ENCODE measurements at places on chromosomes 1 and 21. TPM values are rescaled to one million over a fixed set of nuclear protein-coding genes. Genes with fewer than 3 reads are reported as not detected.
A peak's percentile ranks its signal among the peaks of the same experiment; 100 is the strongest.

ICOSLG gene
- total RNA-seq = 11.9 TPM

NPPA gene
- total RNA-seq = not detected

CFH gene
- 115 TPM for total RNA-seq

PYHIN1 gene
- total RNA-seq = not detected

ZMYND12 gene
- total RNA-seq = 0.42 TPM

BLACAT1 gene
- total RNA-seq = not detected

CFHR1 gene
- total RNA-seq = not detected

HSF2BP gene
- 0.39 TPM for total RNA-seq

ECM1 gene
- total RNA-seq = 64.1 TPM

POTED gene
- total RNA-seq = not detected

IQCC gene
- 3.6 TPM for total RNA-seq

MANEAL gene
- 6.7 TPM for total RNA-seq

KIF26B gene
- 5.6 TPM for total RNA-seq

UBE2J2 gene
- total RNA-seq = 49.4 TPM

TMEM35B gene
- total RNA-seq = 9.1 TPM

KRTAP10-12 gene
- total RNA-seq = not detected

IGSF21 gene
- 1.6 TPM for total RNA-seq

MROH9 gene
- total RNA-seq = not detected

SPATA45 gene
- total RNA-seq = not detected

ETV3L gene
- total RNA-seq = not detected

ADORA3 gene
- total RNA-seq = 2.1 TPM

RIPPLY3 gene
- total RNA-seq = not detected

TRNAU1AP gene
- total RNA-seq = 24.9 TPM

GRCh38 chr1:66981679-66982078 lies 56.9 kb downstream of the MIER1 start:
- DNase-seq = no peak

- peak; percentile 88 for DNase-seq
Measured at GRCh38 chr1:45205011-45205909, 1.1 kb downstream of the ZSWIM5 start.

DNA sequence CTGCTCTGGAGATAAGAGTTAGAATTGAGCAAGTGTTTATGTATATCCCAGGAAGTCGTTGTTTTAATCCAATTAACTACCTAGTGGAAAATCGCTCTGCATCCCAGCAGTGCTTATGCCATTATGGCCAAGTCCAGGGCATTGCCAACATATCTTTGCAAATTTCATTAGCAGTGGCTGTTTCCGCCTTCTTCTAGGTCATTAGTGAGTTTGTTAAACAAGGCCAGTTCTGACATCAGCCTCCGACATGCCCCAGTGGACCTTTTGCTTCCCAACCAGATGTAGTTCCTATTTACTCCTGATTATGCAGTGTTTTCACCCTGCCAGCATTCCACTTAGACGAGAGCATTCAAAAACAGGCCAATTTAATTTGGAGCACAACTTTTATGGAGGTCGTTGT lies 106.8 kb upstream of the FAM78B start:
- no peak for DNase-seq

DNA sequence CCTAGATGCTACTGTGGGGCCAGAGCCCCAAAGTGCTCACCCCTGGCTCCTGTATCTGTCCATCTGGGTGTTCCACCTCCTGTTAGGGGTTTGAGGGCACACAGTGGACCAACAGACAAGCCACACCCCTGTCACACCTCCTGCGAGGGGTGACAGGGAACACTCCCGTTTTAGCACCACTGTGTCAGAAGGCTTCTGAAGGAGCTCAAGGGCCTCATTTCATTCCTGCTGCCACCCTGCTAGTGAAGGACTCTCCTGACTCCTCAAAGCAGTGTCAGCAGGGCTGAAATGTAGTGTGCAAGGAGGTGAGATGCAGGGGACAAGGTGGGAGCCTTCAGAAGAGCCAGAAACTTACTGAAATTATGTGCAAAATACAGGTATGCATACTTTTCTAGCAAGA lies 174.6 kb downstream of the GPATCH2 start:
- no peak for DNase-seq

GRCh38 chr1:171352554-171352953 lies 38.6 kb downstream of the FMO4 start:
- no peak for DNase-seq

- DNase-seq = no peak
Measured at GRCh38 chr1:160007577-160008200, 24.1 kb downstream of the PIGM start.

- no peak for DNase-seq
Measured at GRCh38 chr1:184014271-184014670, 23.3 kb downstream of the COLGALT2 start.

DNA sequence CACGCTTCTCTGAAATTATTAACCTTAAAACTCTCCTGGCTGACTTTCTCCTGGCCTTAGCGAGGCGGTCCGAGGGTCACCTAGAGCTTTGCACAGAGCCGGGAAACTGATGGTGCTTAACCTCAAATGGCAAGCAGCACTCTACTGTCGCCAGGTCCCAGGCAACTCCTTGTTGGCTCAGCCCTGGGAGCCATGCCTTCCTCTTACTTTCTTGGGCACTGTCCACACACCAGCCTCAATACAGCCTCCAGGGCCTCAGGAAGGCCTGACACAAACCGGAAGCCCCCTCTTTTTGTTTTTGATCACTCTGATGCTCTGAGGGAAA lies 3.8 kb downstream of the TRABD2B start:
- DNase-seq = no peak

DNA sequence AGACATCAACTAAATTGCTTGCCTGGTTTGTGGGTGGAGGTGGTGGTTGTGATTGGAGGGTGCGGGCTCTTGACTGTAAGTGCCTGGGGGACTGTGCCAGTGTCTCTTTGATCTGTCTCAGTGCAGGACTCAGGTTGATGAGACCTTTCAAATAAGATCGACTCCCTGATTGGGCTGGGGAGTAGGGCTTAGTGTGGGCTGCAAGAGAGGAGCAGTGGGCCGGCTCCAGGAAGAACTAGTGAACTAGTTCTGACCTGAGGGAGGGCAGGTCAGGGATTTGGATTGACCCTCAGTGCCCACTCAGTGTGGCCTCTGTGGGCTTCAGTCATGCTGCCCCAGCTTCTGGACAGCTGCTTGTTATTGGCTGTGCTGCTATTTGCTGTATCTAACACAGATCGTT lies 130.6 kb upstream of the CACNA1E start:
- no peak for DNase-seq

DNA sequence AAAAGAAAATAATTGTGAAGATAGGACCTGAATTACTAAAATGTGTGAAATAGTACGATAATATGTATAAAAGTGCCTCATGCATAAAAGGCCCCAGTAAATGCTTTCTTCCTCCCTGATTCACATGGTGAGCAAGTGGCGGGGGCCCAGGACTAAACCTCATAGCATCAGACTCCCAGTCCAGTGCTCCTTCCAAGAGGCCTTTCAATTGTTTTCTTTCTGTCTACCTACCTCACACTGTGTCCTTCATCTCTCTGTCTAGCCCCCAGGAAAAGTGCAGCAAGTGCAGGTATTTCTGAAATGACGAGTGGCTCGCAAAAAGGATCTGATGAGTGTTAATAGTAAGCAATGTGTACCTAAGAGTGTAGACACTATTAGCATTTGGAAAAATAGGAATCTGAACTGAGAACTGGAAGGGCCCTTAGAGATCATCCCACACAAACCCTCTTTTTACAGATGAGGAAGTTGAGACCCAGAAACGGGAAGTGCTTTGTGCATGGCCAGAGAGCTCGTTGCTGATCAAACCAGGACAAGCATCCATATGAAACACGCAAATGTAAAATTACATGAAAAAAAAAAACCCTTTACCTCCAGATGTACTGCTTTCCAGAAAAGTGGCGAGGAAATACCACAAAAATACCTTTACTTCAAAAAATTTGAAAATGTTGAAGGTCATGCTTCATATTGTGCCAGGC lies 118.2 kb upstream of the HOOK1 start:
- no peak for DNase-seq

DNA sequence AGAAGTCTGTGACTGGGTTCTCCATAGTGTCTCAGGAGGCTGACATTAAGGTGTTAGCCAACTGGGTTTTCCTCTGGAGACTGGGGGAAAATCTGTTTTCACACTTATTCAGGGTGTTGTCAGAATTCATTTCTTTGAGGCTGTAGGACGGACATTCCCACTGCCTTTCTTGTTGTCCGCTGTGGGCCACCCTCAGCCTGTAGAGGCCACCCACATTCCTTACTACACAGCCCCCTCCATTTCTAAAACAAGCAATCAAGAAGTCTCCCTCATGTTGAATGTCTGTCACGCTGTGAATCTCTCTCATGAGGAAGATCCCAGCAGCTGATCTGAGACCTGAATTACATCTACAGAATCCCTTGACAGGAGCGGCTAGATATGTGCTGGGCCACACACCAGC lies 295.5 kb upstream of the RUNX1 start:
- no peak for DNase-seq

DNA sequence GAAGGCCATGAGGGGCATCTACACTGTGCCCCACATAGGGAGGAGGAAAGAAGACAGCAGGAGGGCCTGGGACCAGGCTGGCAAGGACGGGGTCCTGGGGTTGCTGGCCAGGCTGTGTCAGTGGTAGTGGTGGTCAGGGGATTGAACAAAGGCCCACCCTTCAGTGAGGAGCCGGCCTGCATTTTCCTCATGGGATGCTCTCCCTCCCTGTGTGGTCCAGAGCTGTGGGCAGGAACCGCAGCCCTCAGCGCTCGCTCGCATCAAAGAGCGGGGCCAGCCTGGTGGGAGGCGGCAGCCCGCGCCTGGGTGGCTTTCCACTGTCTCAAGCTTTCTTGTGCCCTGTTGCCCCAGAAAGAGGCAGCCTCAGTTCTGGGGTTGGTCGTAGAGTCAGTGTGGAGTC lies 24.8 kb downstream of the LHX4 start:
- no peak for DNase-seq

GRCh38 chr1:92784639-92785500 lies at the start of gene EVI5:
EVI5 (minus strand) TSS chr1:92785108; CDS start chr1:92736546, 48,562 bp downstream.
- peak; percentile 98 for DNase-seq

DNA sequence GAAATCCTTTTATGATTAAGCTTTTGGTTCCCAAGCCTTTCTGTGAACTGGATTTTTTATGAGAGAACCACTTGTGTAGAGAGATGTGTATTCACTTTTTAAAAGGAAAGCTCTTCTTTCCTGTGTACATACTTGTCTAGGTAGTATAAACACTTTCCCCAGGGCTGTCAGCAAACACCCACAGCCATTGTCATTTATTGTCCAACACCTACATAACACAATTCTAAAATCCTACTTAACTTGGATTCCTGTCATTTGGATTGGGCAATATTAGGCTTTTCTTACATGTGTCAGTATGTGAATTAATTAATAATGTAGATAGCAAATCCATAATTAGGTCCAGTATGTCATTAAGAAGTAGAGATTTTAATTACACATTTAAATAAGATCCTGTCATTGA lies 12.3 kb downstream of the DDX20 start:
- DNase-seq = no peak

DNA sequence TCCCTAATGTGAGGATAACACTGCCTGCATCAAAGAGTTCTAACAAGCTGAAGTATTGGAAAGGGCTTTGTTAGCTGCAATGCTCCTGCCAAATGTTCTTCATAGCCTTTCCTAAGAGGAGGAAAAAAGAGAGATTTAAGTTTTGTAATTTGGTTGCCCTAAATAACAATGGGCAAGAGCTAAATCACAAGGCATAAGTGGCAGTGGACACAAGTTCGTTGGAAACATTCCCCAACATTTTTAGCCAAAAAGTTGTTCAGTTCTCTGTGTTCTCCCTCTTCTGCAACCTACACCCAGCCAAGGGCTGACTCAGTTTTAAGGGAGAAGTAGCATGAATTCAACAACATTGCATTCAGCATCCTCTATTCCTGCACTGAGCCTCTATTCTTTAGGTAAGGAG lies 2.6 kb upstream of the UQCRHL start:
- DNase-seq = no peak

GRCh38 chr1:1900883-1901640 lies 10.2 kb upstream of the GNB1 start:
- DNase-seq = no peak

GRCh38 chr1:222761083-222761482 lies 24.1 kb downstream of the FAM177B start:
- DNase-seq = no peak

DNA sequence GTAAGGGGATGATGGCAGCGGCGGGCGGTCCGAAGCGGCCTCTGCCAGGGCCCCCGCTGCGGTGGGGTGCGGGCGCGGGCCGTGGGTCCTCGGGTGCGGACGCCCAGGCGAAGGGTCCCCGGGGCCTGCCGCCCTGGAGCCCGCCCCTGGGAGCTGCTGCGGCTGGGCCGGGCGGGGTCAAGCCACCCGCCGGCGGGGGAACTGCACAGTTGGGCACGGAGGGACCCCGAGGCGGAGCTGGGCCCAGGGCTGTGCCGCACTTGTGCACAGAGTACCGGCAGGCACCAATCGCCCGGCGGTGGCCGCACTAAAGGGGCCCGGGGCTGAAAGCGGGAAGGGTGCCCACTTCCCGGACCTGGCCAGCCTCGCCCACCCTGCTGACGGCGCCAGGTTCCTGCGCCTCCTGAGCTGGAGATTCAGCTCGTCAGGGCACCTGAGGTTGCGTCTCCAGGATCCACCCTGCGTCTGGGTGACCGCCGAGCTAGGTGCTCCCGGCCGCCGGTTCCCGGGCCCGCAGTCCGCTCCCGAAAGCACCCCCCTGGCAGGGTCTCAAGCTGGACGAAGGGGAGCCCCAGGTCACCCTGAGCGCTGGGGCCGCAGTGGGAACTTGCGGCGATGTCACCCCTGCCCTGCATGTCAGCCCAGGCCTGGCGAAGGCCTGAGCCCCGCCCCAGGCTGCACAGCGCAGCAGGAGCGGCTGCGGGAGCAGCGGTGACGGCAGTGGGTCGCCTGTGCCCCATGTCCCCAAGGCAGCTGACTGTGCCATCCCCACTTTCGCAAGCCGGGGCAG lies 56.7 kb upstream of the ETV3 start:
- DNase-seq = no peak

GRCh38 chr1:85846706-85847105 lies 138.5 kb upstream of the ZNHIT6 start:
- no peak for DNase-seq

GRCh38 chr1:169765580-169766331 lies 29.0 kb downstream of the METTL18 start:
- DNase-seq = no peak

DNA sequence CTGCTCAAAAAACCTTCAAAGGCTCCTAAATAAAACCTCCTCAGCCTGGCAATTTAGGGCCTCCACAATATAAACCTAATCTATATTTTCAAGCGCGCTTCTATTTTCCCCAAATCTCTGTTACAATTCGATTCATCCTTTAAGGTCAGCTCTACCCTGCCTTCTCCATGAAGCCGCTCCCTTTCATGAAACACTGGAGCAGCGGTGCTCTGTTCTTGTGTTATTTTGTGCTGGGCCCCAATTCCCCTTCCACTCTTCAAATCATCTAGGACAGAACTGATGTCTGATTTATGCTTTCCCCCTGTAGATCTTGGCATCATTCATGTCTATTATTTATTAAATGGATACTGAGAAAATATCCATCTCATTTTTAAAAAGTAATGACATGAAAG lies 6.9 kb downstream of the ERRFI1 start:
- DNase-seq = no peak

- no peak for DNase-seq
Measured at GRCh38 chr21:16194095-16194787, 464.5 kb downstream of the USP25 start.

- DNase-seq = no peak
Measured at GRCh38 chr1:220699044-220699443, 8.9 kb downstream of the C1orf115 start.
